ENCODE measurements at places on chromosomes 7 and 10.

DNA sequence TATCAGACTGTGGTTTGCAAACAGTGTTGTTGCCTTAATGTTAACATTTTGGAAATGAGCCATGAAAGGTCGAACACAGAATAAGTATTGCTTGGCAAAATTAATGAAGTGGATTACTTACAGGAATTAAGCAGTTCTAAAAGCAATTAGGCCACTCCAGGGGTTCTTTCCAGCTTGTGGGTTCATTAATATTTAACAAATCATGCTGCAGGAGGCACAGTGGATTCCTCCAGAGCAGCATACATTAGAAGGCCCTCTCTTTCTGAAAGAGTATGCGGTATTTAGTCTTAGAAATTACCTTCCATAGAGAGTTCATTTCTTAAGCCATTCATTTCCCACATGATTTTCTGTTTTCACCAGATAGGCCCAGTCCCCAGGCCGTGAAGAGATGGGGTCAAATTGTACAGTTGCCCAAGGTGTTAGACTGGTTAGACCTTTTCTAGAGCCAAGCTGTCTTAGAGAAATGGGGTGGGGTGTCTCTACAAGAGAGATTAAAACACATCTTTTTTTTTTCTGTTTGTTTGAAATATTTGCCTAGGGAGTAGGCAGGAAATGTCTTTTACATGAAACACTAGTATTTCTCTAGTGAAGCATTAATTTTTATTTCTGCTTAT, 40.0 kb upstream of the AGR3 start:
- H3K4me1 ChIP-seq: peaks cover 22% of the 10 kb centered on the region
- H3K4me3 ChIP-seq: no peak overlapping the region
- no peaks in the 10 kb centered on the region for H3K27me3 ChIP-seq
- H3K36me3 ChIP-seq: no peaks in the 10 kb centered on the region

- no peaks in the 10 kb centered on the region for H3K36me3 ChIP-seq
- no peak overlapping the region for H3K27ac ChIP-seq
- no peaks in the 10 kb centered on the region for H3K4me1 ChIP-seq
- no peak for DNase-seq
- no peak overlapping the region for H3K4me3 ChIP-seq
- H3K27me3 ChIP-seq: no peaks in the 10 kb centered on the region
Measured at GRCh38 chr10:64546073-64546472, 1024.9 kb downstream of the REEP3 start.

DNA sequence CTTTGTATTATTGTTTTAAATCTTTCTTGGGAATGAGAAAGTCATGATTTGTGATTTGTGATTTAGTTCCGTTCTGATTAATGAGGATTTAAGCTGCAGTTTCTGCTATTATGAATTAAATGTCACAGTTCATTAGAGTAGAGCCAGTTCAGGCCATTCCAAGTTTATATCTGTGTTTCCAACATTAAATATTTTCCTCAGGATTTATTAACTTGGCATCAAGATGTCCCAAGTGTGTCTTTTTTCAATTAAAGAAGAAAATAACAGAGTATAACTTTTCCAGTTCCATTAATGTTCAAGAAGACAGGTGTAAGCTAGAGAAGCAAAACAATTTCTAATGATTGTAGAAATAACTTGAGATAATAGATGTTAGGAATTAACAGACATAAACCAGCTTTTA, 1183.2 kb upstream of the CELF2 start:
- H3K4me3 ChIP-seq: no peak overlapping the region
- no peak for DNase-seq
- no peak overlapping the region for H3K27ac ChIP-seq
- H3K36me3 ChIP-seq: no peaks in the 10 kb centered on the region

DNA sequence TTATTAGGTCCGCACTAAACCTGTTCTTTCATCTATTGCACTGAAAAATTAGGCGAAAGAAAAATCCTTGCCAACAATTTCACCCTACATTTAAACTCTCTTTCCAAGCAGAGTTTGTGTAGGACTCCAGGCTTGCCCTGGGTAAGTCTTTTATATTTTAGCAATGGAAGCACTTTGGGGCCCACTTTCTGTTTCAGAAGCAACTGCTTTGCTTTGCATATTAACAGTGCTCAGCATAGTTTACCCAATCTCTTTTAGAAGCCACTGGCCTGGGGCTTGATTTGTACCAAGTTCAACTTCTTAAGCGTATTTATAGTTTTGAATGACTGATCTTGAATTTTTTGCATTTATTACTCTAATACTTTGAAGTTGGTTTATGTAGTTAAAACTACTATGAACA, 78.8 kb upstream of the MDFIC start:
- H3K4me1 ChIP-seq: peaks cover 5% of the 10 kb centered on the region
- H3K36me3 ChIP-seq: peaks cover 4% of the 10 kb centered on the region
- no peak for DNase-seq

DNA sequence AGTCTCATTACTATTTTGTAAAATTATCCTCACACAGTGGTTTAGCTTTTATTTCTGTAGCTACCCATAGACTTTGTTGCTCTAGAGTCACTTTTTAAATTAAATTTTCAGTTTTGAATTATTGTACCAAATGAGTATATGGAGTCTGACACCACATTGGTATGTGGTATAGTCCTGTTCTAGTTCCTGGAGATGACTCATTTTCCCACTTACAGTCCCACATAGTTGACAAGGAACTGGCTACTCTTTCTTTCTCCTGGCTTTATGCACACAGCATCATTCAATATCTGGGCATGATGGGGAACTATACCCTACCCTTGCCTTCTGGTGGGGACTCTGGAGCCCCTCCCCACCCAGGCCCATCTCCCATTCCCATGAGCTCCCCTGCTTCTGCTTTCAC, 92.6 kb upstream of the RAB11FIP2 start:
- no peaks in the 10 kb centered on the region for H3K4me1 ChIP-seq
- H3K4me3 ChIP-seq: no peak overlapping the region
- no peak for DNase-seq
- no peak overlapping the region for H3K27ac ChIP-seq
- no peaks in the 10 kb centered on the region for H3K36me3 ChIP-seq

- H3K27me3 ChIP-seq: no peaks in the 10 kb centered on the region
- H3K27ac ChIP-seq: no peak overlapping the region
- H3K4me1 ChIP-seq: no peaks in the 10 kb centered on the region
- no peaks in the 10 kb centered on the region for H3K36me3 ChIP-seq
Measured at GRCh38 chr7:78523930-78524329, 725.4 kb downstream of the PHTF2 start.

DNA sequence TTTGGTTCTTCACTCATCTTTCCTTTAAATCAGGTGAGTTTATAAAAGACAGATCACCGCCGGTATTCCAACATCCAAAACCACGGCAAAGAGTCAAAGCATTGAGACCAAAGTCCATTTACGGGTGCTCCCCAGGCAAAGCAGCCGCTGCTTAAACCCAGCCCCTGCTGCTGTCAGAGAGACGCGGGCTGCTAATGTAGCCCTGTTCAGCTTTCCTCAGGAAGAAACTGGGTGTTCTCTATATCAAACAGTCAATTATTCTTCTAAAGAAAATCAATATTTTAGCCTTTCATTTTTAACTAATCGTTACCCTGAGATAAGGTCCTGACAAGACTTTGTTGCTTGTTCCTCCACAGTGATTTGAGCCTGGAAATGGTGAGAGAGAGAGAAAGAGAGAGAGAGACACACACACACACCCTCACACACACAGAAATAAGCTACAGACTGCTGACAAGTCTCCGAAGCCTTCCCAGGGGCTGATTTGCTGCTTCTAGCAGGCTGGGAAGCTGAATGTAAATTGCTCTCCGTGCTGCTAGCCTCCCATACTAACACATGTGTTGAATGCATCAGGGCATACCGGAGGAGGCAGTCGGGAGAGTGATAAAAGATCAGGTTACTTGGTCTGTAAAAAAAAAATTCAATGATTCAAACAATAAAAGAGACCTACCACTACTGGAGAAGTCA, 183.0 kb upstream of the ANK3 start:
- DNase-seq: peak; percentile 21
- H3K4me1 ChIP-seq: peaks cover 68% of the 10 kb centered on the region
- peak overlapping the region; percentile 92 for H3K4me3 ChIP-seq
- peak overlapping the region; percentile 87 for H3K27ac ChIP-seq
- no peaks in the 10 kb centered on the region for H3K27me3 ChIP-seq
- peaks cover 25% of the 10 kb centered on the region for H3K36me3 ChIP-seq

DNA sequence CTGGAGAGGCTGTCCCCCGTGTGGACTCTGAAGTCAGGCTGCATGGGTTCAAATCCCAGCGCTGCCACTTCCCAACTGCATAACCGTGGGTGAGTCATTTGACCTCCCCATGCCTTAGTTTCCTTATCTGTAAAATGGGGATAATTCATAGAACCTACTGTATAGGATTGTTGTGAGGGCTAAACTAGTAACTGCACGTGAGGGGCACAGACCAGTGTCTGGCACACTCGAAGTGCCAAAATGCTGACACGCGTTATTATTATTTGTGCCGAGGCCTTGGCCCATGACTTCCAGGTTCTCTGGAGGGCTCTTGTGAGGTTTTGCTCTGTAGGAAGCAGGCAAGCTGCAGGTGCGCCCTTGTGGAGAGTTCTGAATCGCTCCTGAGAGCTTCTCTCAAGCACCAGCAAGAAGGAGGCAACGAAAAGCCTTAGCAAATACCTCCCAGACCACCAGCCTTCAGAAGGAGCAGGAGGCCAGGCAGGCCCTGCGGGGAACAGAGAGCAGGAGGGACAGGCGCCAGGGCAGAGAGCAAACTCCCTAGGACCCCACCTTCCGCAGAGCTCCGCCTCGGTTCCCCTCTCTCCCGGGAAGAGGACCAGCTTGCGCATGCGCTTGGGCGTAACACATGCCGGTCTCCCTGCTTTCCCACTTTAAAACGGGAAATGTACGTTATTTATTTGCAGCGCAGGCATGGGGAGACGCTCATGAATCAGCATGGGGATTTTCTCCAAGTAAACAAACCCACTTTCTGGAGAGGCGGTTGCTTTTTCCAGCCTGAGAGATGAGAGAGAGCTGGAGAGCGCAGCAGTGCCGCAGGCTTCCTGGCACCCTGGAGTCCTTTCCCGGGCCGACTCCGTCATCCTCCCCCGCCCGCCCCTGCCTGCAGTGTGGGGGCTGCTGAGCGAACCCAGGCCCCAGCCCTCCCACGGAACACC, 39.6 kb downstream of the SORCS3 start:
- H3K27me3 ChIP-seq: peaks cover 3% of the 10 kb centered on the region
- no peak overlapping the region for H3K4me3 ChIP-seq
- H3K36me3 ChIP-seq: no peaks in the 10 kb centered on the region
- no peak for DNase-seq
- H3K4me1 ChIP-seq: no peaks in the 10 kb centered on the region
- no peak overlapping the region for H3K27ac ChIP-seq

DNA sequence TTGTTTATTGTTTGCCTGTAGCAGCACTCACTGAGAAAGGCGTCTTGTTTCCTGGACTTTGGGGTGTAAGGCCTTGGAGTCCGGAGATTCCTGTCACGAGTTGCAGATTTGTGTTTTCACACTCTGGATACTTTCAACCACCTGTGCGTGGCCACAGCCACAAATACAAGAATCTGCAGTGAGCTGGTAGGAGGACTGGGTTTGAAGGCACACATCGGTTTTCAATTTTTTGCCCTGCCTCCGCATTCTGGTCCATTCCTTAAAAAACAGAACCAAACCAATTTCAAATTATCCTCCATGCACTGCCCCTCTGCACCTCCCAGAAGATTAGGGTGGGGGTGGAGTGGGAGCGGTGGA, 619 bp downstream of the EXOC4 start:
- peak overlapping the region; percentile 93 for H3K27ac ChIP-seq
- peaks cover 46% of the 10 kb centered on the region for H3K4me1 ChIP-seq
- peak; percentile 1 for DNase-seq
- peaks cover 2% of the 10 kb centered on the region for H3K36me3 ChIP-seq
- H3K27me3 ChIP-seq: peaks cover 2% of the 10 kb centered on the region
- H3K4me3 ChIP-seq: peak overlapping the region; percentile 97

DNA sequence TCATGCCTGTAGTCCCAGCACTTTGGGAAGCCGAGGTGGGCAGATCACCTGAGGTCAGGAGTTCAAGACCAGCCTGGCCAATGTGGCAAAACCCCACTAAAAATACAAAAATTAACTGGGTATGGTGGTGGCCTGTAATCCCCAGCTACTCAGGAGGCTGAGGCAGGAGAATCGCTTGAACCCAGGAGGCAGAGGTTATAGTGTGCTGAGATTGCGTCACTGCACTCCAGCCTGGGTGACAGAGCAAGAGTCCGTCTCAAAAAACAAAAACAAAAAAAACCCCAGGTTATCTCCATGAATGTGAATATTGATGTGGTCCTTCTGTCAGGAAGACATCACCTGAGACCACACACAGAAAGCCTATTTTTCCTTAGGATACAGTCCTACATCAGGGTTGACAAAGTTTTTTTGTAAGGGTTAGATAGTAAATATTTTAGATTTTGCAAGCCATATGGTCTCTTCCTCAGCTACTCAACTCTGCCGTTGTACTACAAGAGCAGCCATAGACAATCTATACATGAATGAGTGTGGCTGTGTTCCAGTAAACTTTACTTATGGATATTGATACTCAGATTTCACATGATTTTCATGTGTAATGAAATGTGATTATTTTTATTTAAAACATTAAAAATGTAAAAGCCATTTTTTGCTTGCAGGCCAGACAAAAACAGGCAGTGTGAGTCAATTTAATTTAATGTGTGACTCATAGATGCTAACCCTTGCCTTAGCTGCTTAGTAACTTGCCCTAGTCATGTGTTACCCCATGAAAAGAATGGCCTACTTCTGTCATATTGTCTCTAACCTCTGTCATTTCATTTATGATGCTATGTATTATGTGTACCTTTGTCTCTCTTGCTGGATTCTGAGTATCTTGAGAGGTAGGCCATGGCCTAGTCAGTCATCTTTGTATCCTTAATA, 78.1 kb downstream of the TPST1 start:
- no peaks in the 10 kb centered on the region for H3K27me3 ChIP-seq
- H3K4me1 ChIP-seq: no peaks in the 10 kb centered on the region
- H3K27ac ChIP-seq: no peak overlapping the region
- no peak overlapping the region for H3K4me3 ChIP-seq

- no peak for DNase-seq
- no peaks in the 10 kb centered on the region for H3K4me1 ChIP-seq
- H3K27ac ChIP-seq: no peak overlapping the region
Measured at GRCh38 chr10:71911296-71911953, 52.8 kb upstream of the CHST3 start.

GRCh38 chr7:132243463-132243862, 332.8 kb downstream of the PLXNA4 start:
- no peaks in the 10 kb centered on the region for H3K4me1 ChIP-seq
- H3K36me3 ChIP-seq: no peaks in the 10 kb centered on the region
- no peak overlapping the region for H3K4me3 ChIP-seq
- H3K27me3 ChIP-seq: peaks cover 2% of the 10 kb centered on the region
- no peak overlapping the region for H3K27ac ChIP-seq

DNA sequence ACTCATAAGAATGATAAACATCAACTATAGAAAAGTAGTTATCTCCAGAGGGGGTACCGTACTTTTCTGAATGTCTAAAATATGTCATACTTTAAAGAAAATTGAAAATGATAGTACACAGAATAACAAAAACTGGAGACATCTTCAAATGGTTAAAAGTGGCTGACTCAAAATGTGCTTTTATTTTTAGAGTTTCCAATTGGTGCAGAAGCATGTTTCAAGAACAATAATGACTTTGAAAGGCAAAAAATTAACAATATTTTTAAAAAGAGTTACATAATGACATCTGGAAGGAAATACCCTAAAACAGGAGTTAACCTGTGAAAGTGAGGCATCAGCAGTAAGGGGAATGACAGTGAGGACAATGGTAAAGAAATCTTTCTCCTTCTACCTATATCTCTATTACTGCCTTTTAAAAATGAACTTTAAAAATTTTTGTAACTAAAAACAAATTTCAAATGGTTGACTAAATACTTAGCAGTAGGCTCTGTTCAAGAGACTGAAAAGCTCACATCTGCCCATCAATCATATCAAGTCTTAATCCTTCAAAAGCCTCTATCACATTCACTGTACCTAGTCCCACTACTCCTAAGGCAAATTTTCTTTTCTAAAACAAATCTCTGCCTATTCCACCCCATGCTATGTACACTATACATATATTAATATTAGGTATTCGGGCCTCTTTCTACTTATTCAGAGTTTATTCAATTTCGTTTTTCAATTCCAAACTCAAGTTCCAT, 3.0 kb downstream of the ASZ1 start:
- H3K27ac ChIP-seq: no peak overlapping the region
- peaks cover 2% of the 10 kb centered on the region for H3K27me3 ChIP-seq
- no peaks in the 10 kb centered on the region for H3K4me1 ChIP-seq
- H3K36me3 ChIP-seq: no peaks in the 10 kb centered on the region
